ENCODE measurements at places on chromosomes 7 and 10. TPM values are rescaled to one million over a fixed set of nuclear protein-coding genes. Genes with fewer than 3 reads are reported as not detected.

The SEMA3A gene
- 42.7 TPM for total RNA-seq

The UNCX gene
- total RNA-seq, result not detected

The ENO4 gene
- total RNA-seq, result 0.44 TPM

The WDR86 gene
- 3.4 TPM for total RNA-seq

The CNNM1 gene
- total RNA-seq, result 0.04 TPM

The ABCA13 gene
- 0.04 TPM for total RNA-seq

The ABCF2 gene
- total RNA-seq, result 18.5 TPM

The MUC12 gene
- 0.31 TPM for total RNA-seq

The TEX47 gene
- not detected for total RNA-seq

The CCDC3 gene
- total RNA-seq, result 10.5 TPM

The TMEM176B gene
- 7.7 TPM for total RNA-seq

The HPSE2 gene
- total RNA-seq, result 0.04 TPM

The VAX1 gene
- not detected for total RNA-seq

The HOXA4 gene
- total RNA-seq, result 3.2 TPM

The CACNA2D1 gene
- total RNA-seq, result 73.7 TPM

The EVX1 gene
- total RNA-seq, result not detected

GRCh38 chr7:118245267-118246040 lies 20.9 kb downstream of the ANKRD7 start:
- H3K4me3 ChIP-seq, result no peak overlapping the region
- no peak for DNase-seq
- no peaks in the 10 kb centered on the region for H3K36me3 ChIP-seq
- no peaks in the 10 kb centered on the region for H3K27me3 ChIP-seq

- H3K4me1 ChIP-seq, result no peaks in the 10 kb centered on the region
- H3K4me3 ChIP-seq, result no peak overlapping the region
- no peaks in the 10 kb centered on the region for H3K27me3 ChIP-seq
- no peaks in the 10 kb centered on the region for H3K36me3 ChIP-seq
Measured at GRCh38 chr7:137810248-137810647, 36.5 kb downstream of the DGKI start.

GRCh38 chr10:74992068-74992467 lies 119.4 kb upstream of the SAMD8 start:
- no peak for DNase-seq
- no peaks in the 10 kb centered on the region for H3K4me1 ChIP-seq
- peaks cover 14% of the 10 kb centered on the region for H3K36me3 ChIP-seq
- H3K27me3 ChIP-seq, result no peaks in the 10 kb centered on the region
- no peak overlapping the region for H3K4me3 ChIP-seq

GRCh38 chr10:76052682-76053503 lies 621.5 kb downstream of the LRMDA start:
- no peak for DNase-seq
- no peaks in the 10 kb centered on the region for H3K36me3 ChIP-seq
- H3K27me3 ChIP-seq, result peaks cover 2% of the 10 kb centered on the region
- no peaks in the 10 kb centered on the region for H3K4me1 ChIP-seq

GRCh38 chr7:128937647-128938543 lies at the start of gene IRF5:
TSS of gene IRF5 (plus strand) at chr7:128937927. CDS start at chr7:128942082, 4,155 bp downstream.
- peaks cover 23% of the 10 kb centered on the region for H3K4me1 ChIP-seq
- no peaks in the 10 kb centered on the region for H3K36me3 ChIP-seq
- no peak within 1 kb of the TSS for H3K27ac ChIP-seq
- H3K4me3 ChIP-seq, result peak within 1 kb of the TSS; percentile 41
- DNase-seq, result peak; percentile 39

- no peaks in the 10 kb centered on the region for H3K36me3 ChIP-seq
- H3K27ac ChIP-seq, result no peak overlapping the region
- no peak overlapping the region for H3K4me3 ChIP-seq
- no peak for DNase-seq
- H3K4me1 ChIP-seq, result no peaks in the 10 kb centered on the region
Measured at GRCh38 chr10:16119445-16119844, 259.1 kb upstream of the MINDY3 start.

- H3K36me3 ChIP-seq, result no peaks in the 10 kb centered on the region
- H3K27me3 ChIP-seq, result no peaks in the 10 kb centered on the region
- peaks cover 3% of the 10 kb centered on the region for H3K4me1 ChIP-seq
- no peak for DNase-seq
- no peak overlapping the region for H3K27ac ChIP-seq
Measured at GRCh38 chr7:22781230-22781711, 41.4 kb downstream of the TOMM7 start.

- DNase-seq, result peak; percentile 80
- no peak overlapping the region for H3K4me3 ChIP-seq
- H3K36me3 ChIP-seq, result no peaks in the 10 kb centered on the region
- H3K27ac ChIP-seq, result no peak overlapping the region
- no peaks in the 10 kb centered on the region for H3K4me1 ChIP-seq
Measured at GRCh38 chr10:60099998-60100747, 193.8 kb upstream of the CCDC6 start.

GRCh38 chr7:130021105-130021834 lies 29.9 kb downstream of the ZC3HC1 start:
- no peaks in the 10 kb centered on the region for H3K27me3 ChIP-seq
- peaks cover 22% of the 10 kb centered on the region for H3K4me1 ChIP-seq
- peaks cover 71% of the 10 kb centered on the region for H3K36me3 ChIP-seq
- peak; percentile 91 for DNase-seq

DNA sequence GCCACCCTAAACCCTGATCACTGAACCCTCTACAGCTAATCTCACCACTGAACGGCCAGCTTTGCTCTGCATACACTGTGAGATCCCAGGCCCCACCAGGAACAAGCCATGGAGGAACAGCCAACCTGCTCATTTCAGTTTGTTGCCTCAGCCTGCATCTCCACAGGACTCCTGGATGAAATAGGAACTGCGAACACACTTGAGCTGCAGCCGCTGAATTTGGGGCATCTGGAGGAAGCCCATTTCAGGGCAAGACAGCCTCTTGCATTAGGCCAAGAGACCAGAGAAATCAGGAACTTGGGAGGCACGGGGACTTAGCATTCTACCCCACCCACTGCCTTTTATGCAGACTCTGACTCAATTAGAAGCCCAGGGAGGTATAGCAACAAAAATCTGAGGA lies 14.5 kb upstream of the EGR2 start:
- no peaks in the 10 kb centered on the region for H3K36me3 ChIP-seq
- no peak overlapping the region for H3K27ac ChIP-seq
- H3K4me3 ChIP-seq, result no peak overlapping the region
- no peaks in the 10 kb centered on the region for H3K27me3 ChIP-seq

GRCh38 chr10:23345861-23346260 lies 1.3 kb upstream of the C10orf67 start:
- peak; percentile 22 for DNase-seq
- H3K4me3 ChIP-seq, result no peak overlapping the region
- no peaks in the 10 kb centered on the region for H3K36me3 ChIP-seq
- H3K4me1 ChIP-seq, result peaks cover 11% of the 10 kb centered on the region

DNA sequence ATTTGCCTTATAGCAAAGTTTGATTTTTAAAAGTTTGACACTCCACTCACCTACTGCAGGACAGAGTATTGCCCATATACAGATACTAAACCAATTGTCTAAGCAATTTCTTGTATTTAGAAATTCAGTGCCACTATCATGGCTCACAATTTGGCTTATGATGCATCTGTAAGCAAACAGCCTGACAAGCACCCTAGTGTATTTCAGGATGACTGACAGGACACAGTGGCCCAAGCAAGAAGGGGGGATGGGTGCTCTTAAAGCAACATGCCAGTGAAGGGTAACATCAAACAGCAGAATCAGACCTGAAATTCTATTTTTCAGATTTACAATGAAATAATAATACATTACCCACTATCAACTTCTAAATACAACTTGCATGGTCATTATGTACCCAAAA lies 30.5 kb downstream of the CTNNA3 start:
- no peaks in the 10 kb centered on the region for H3K4me1 ChIP-seq
- H3K27me3 ChIP-seq, result no peaks in the 10 kb centered on the region
- H3K4me3 ChIP-seq, result peak overlapping the region; percentile 25
- no peak overlapping the region for H3K27ac ChIP-seq

- DNase-seq, result no peak
- H3K4me1 ChIP-seq, result peaks cover 7% of the 10 kb centered on the region
- H3K27me3 ChIP-seq, result no peaks in the 10 kb centered on the region
- H3K36me3 ChIP-seq, result no peaks in the 10 kb centered on the region
Measured at GRCh38 chr10:35795131-35795824, 153.2 kb upstream of the FZD8 start.

DNA sequence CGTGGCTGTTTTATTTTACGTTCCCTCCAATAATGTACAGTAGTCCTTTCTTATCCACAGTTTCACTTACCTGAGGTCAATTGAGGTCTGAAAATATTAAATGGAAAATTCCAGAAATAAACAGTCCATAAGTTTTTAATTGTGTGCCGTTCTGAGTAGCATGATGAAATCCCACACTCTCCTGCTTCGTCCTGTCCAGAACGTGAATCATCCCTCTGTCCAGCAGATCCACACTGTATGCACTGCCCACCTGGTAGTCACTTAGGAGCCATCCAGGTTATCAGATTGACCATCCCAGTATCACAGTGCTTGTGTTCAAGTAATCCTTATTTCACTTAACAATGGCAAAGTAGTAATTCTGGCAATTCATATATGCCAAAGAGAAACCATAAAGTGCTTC lies 46.3 kb downstream of the STARD3NL start:
- no peak overlapping the region for H3K27ac ChIP-seq
- no peak for DNase-seq
- H3K36me3 ChIP-seq, result peaks cover 35% of the 10 kb centered on the region
- peaks cover 4% of the 10 kb centered on the region for H3K4me1 ChIP-seq
- no peaks in the 10 kb centered on the region for H3K27me3 ChIP-seq

DNA sequence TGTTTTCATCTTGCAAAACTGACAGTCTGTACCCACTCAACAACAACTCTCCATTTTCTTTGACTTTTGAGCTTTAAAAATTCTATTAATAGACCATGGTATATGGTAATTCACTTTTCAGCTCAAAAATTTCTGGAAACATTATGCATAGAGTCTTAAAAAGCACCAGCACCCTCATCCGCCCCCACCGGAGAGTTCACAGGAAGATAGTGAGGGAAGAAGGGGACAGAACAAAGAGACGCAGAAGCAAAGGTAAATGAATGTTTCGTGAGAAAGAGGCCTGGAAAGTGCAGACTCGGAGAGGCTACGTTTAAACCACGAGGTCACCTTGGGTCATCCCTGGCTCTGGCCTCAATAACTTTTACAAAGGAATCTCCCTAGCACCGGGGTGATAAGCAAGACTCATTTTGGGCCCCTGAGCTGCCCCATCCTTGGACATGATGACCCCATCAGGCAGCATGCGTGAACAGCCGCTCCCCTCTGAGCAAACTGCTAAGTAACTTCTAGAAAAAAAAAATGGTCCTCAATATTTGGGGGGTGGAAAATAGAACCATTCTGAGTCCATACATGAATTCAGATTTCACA lies 96.3 kb downstream of the CPXM2 start:
- DNase-seq, result no peak
- H3K27ac ChIP-seq, result no peak overlapping the region
- H3K36me3 ChIP-seq, result no peaks in the 10 kb centered on the region
- H3K4me3 ChIP-seq, result no peak overlapping the region
- peaks cover 5% of the 10 kb centered on the region for H3K27me3 ChIP-seq
- H3K4me1 ChIP-seq, result no peaks in the 10 kb centered on the region

- no peaks in the 10 kb centered on the region for H3K27me3 ChIP-seq
- DNase-seq, result no peak
Measured at GRCh38 chr7:47766126-47766525, 182.1 kb downstream of the PKD1L1 start.

GRCh38 chr7:48388911-48389310 lies 217.7 kb downstream of the ABCA13 start:
- H3K4me3 ChIP-seq, result no peak overlapping the region
- DNase-seq, result no peak
- H3K36me3 ChIP-seq, result no peaks in the 10 kb centered on the region
- no peaks in the 10 kb centered on the region for H3K4me1 ChIP-seq

- H3K36me3 ChIP-seq, result no peaks in the 10 kb centered on the region
- no peak overlapping the region for H3K4me3 ChIP-seq
- no peaks in the 10 kb centered on the region for H3K4me1 ChIP-seq
Measured at GRCh38 chr10:51487576-51487975, 211.8 kb downstream of the CSTF2T start.

DNA sequence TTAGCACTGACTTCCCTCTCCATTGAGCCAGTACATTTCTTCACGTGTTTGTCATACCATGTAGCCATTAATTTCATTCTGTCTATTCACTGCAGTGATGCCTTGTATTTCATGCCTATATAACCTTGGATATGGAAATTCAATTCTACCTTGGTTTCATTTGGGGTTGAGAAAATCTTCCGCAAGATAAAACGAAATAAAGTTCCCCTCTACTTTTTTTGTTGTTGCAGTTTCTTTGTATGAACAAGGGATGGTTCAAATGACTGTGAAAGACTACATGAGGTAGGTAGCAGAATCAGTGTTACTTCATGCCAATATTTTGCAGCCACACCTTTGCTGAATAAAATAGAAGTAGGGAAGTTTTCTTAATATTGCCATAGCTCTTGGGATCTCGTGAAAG lies 55.6 kb downstream of the ITPRID1 start:
- H3K4me3 ChIP-seq, result no peak overlapping the region
- H3K4me1 ChIP-seq, result no peaks in the 10 kb centered on the region
- no peak for DNase-seq
- H3K27ac ChIP-seq, result no peak overlapping the region
- no peaks in the 10 kb centered on the region for H3K27me3 ChIP-seq
- H3K36me3 ChIP-seq, result no peaks in the 10 kb centered on the region

DNA sequence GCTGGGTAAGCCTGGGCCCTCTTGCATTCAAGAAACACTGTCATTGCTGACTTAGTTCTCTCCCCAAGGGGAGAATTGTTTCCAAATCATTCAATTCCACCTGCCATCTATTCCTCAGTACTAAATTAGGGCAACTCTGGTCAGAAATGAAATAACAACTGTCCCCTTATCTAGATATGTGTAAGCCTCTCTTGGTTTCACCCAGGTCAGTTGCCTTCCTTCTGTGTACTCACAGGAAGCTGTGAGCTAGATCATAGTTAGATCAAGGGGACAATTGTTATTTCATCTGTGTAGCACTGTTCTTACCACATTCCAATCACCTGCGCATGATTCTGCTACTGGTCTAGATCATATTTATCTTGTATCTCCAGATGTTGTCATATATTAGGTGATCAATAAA lies 483.0 kb upstream of the SORCS1 start:
- H3K36me3 ChIP-seq, result no peaks in the 10 kb centered on the region
- H3K4me3 ChIP-seq, result no peak overlapping the region
- H3K27me3 ChIP-seq, result no peaks in the 10 kb centered on the region
- no peaks in the 10 kb centered on the region for H3K4me1 ChIP-seq

DNA sequence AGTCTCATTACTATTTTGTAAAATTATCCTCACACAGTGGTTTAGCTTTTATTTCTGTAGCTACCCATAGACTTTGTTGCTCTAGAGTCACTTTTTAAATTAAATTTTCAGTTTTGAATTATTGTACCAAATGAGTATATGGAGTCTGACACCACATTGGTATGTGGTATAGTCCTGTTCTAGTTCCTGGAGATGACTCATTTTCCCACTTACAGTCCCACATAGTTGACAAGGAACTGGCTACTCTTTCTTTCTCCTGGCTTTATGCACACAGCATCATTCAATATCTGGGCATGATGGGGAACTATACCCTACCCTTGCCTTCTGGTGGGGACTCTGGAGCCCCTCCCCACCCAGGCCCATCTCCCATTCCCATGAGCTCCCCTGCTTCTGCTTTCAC lies 92.6 kb upstream of the RAB11FIP2 start:
- no peaks in the 10 kb centered on the region for H3K27me3 ChIP-seq
- H3K27ac ChIP-seq, result no peak overlapping the region
- DNase-seq, result no peak
